Spleen (tissue), 13 donors: ENCODE measurements at places on chromosomes 16 and 17. TPM values are rescaled to one million over a fixed set of nuclear protein-coding genes. Genes with fewer than 3 reads are reported as not detected.

- no peaks in the 10 kb centered on the region for H3K4me1 ChIP-seq
- H3K4me3 ChIP-seq, result no peak overlapping the region
- no peaks in the 10 kb centered on the region for H3K27me3 ChIP-seq
- DNase-seq, result no peak
- no peaks in the 10 kb centered on the region for H3K36me3 ChIP-seq
- no peak overlapping the region for H3K27ac ChIP-seq
These were observed 24.1 kb downstream of the MYO1D start for GRCh38 chr17:32852811-32853210.

- H3K27me3 ChIP-seq, result no peaks in the 10 kb centered on the region
- H3K4me3 ChIP-seq, result no peak overlapping the region
- DNase-seq, result no peak
- H3K4me1 ChIP-seq, result peaks cover 43% of the 10 kb centered on the region
- peaks cover 20% of the 10 kb centered on the region for H3K36me3 ChIP-seq
These were observed 49.4 kb downstream of the XPO6 start for GRCh38 chr16:28162326-28162877.

GRCh38 chr16:46918905-46919792 lies 35.0 kb downstream of the GPT2 start:
- no peak for DNase-seq
- peaks cover 22% of the 10 kb centered on the region for H3K36me3 ChIP-seq
- H3K27ac ChIP-seq, result no peak overlapping the region
- H3K4me3 ChIP-seq, result no peak overlapping the region
- H3K27me3 ChIP-seq, result no peaks in the 10 kb centered on the region

GRCh38 chr17:80183581-80184422 lies 14.0 kb downstream of the CARD14 start:
- DNase-seq, result no peak
- no peak overlapping the region for H3K4me3 ChIP-seq
- no peaks in the 10 kb centered on the region for H3K27me3 ChIP-seq
- no peaks in the 10 kb centered on the region for H3K36me3 ChIP-seq
- H3K27ac ChIP-seq, result no peak overlapping the region
- H3K4me1 ChIP-seq, result no peaks in the 10 kb centered on the region

- no peak overlapping the region for H3K4me3 ChIP-seq
- H3K27ac ChIP-seq, result no peak overlapping the region
- no peaks in the 10 kb centered on the region for H3K27me3 ChIP-seq
- no peaks in the 10 kb centered on the region for H3K36me3 ChIP-seq
These were observed 46.9 kb downstream of the RMI2 start for GRCh38 chr16:11392041-11392581.

RAB26 gene
- not detected for total RNA-seq

CLEC18C gene
- total RNA-seq, result 1.2 TPM
